ENCODE measurements at places on chromosomes 7 and 10. TPM values are rescaled to one million over a fixed set of nuclear protein-coding genes. Genes with fewer than 3 reads are reported as not detected.

DPP6 gene
- 0.13 TPM for total RNA-seq

RP9 gene
- total RNA-seq = 10.1 TPM

SLC18A3 gene
- not detected for total RNA-seq

KIF11 gene
- 0.37 TPM for total RNA-seq

HOXA3 gene
- 4.5 TPM for total RNA-seq

PKD2L1 gene
- total RNA-seq = not detected

FAM20C gene
- total RNA-seq = 41.8 TPM

CALU gene
- 132 TPM for total RNA-seq

PDLIM1 gene
- 85.6 TPM for total RNA-seq

GIMAP4 gene
- 16.1 TPM for total RNA-seq

FGFR2 gene
- 2.0 TPM for total RNA-seq

SPDYE2 gene
- not detected for total RNA-seq

DRGX gene
- total RNA-seq = not detected

MMS19 gene
- 44.4 TPM for total RNA-seq

TUBB8 gene
- total RNA-seq = 0.88 TPM

MMD2 gene
- total RNA-seq = not detected

ZNF467 gene
- total RNA-seq = 4.2 TPM

SFTPA2 gene
- total RNA-seq = not detected

EPDR1 gene
- 35.6 TPM for total RNA-seq

ZFAND4 gene
- total RNA-seq = 12.6 TPM

CALML3 gene
- not detected for total RNA-seq

TSPAN33 gene
- total RNA-seq = 1.7 TPM

UBE2D1 gene
- total RNA-seq = 23.8 TPM

STOX1 gene
- 6.0 TPM for total RNA-seq

TAS2R38 gene
- not detected for total RNA-seq

P4HA1 gene
- total RNA-seq = 41.4 TPM

ASNS gene
- 15.9 TPM for total RNA-seq

ITPRID1 gene
- total RNA-seq = not detected

CLDN3 gene
- total RNA-seq = 0.28 TPM

HOXA6 gene
- 3.8 TPM for total RNA-seq

Data from omental fat pad (tissue), 4 donors.